SW480 (cell line): ENCODE measurements at places on chromosomes 7 and 10.
A peak's percentile ranks its signal among the peaks of the same experiment; 100 is the strongest.

- DNase-seq = peak; percentile 31
Observed at GRCh38 chr10:17109475-17110207, 20.0 kb downstream of the CUBN start.

GRCh38 chr7:21020667-21021066, 234.0 kb upstream of the SP8 start:
- no peak for DNase-seq

- no peak for DNase-seq
Observed at GRCh38 chr7:6553448-6554044, 2.3 kb upstream of the GRID2IP start.

DNA sequence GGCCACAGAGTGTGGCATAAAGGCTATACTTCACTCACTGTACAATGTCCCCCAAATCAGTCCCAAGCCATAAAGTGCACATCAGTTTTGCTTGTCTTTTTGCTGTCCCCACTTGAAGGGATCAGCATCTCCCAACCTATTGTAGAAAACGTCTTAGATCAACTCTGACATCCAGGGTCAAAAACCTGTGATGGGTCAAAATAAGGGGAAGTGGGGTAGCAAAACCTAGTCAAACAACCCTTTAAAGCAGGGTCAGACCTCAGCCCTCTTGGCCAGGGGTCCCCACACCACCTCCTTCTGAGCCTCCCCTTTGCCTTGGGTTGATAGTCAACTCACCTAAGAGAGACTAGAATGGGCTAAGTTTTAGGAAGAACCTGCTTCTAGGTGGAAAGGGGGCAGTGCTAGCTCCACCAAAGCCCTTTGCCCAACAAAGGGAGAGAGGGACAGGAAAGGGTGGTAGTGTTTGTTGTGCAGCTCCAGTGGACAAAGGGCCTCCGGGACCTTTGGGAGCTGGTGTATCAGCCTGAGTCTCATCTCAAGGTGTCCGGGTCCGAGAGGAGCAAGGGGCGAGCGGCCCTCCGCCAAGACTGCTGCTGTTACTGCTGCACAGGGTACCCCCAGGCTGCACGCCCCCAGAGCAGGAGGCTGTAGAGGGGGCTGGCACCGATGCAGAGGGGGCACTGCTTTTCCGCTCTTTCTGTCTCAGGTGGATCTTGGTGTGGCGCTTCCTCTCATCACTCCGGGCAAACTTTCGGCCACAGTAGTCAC, 3.3 kb downstream of the EGR2 start:
- DNase-seq = no peak

GRCh38 chr7:94253686-94254085, 141.0 kb upstream of the COL1A2 start:
- no peak for DNase-seq

- peak; percentile 69 for DNase-seq
Observed at GRCh38 chr10:68074031-68074774, 880 bp downstream of the HERC4 start.

GRCh38 chr10:12508165-12508564, 158.8 kb downstream of the CAMK1D start:
- DNase-seq = no peak

GRCh38 chr10:15201589-15202300, 33.3 kb upstream of the NMT2 start:
- peak; percentile 72 for DNase-seq

DNA sequence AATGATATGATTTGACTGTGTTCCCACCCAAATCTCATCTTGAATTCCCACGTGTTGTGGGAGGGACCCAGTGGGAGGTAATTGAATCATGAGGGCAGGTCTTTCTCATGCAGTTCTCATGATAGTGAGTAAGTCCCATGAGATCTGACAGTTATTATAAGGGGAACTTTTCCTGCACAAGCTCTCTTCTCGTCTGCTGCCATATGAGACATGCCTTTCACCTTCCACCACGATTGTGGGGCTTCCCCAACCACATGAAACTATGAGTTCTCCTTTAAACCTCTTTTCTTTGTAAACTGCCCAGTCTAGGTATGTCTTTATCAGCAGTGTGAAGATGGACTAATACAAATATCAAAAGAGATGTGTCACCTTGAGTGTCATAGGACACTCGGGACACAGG, 502.7 kb upstream of the PODXL start:
- no peak for DNase-seq

DNA sequence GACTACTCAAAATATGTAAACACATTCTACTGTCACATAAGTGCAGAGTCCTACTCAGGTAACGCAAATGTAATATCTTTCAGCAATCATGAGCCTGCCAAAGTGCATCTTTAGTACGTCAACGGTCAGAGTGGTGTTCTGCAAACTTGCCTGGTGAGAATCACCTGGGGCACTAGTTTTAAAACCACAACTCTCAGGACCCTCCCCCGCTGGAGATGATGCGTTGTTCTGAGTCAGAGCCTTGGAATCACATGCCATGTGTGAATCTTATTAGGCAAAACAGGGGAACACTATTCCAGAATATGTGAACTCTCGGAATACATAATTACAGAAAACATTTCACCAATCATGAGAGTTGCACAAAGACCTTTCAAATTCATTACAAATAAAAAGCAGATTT, 115.7 kb downstream of the TPK1 start:
- no peak for DNase-seq

DNA sequence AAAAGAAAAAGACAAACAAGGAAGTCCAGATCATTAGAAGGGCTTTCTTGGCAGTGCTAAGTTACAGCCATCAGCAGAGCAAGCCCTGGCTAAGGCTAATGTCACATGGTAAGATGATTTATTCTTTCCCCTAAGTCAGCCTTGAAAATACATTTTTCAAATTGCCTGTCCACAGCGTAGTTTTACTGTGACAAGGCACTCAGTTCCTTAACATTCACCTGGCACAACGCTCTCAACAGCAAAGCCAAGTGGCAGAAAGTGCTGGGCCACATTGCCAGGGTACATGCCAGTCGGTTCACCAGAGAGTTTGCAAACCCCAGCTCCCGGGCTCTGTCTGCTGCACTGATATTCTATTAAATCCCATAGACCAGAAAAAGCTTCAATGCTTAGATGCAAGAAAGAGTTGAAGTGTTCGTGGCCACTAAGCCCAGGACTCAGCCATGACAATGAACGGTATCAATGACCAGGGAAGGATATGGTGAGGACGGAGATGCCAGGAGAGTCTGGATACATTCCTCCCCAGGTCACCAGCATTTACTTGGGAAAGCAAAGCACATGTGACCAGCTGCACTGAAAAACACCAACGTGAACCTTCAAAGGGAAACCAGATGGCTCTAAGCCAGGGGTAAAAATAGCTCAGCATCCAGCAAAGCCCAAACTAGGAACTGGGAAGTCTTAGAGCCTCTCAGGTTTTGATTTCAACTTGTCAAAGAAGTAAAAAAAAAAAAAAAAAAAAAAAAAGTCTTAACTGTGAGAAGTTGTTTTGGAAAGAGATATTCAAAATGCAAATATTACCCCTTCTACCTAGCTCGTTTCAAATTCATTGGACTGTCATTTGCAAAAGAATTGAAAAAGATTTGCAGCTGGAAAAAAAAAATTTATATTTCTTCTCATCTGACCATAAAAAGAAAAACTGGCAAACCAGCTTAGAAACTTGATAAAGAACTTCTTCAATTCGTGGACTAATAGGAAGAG, 23.9 kb upstream of the MPP7 start:
- DNase-seq = peak; percentile 17

DNA sequence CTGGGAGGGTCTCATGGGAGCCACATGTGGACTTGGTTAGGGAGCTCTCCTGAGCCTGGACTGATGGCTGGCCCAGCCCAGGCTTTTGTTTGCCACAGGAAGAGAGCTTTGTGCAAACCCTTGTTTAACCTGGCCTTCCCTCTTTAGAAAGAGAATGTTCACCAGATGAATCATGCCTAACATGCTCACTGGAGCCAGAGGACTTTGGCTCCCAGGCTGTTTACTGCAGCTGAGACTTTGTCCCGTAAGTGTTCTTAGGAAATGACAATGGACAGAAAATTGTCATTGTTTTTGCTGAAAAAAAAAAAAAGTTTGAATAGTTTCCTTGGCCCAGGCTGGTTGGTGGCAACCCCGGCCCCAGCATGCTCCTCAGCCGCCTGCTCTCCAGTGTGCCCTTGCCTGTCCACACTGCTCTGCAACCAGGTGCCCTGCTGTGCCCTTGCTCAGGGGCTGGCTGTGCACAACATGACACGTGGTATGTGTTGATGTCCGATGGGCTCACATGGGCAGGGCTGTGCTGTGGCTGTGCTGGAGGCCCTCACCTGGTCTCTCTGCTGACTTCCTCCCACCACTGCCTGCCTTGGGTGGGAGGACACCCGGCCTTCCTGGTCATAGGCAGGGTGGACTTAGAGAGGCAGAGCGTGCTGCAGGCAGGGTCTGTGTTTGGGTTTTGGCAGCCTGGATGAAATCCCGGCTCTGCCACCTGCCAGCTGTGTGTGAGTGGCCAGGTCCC, 215.3 kb upstream of the ZNF32 start:
- DNase-seq = peak; percentile 50
